CD8-positive, alpha-beta memory T cell (primary cell): ENCODE measurements at places on chromosomes 16 and 17. TPM values are rescaled to one million over a fixed set of nuclear protein-coding genes. Genes with fewer than 3 reads are reported as not detected.

DNA sequence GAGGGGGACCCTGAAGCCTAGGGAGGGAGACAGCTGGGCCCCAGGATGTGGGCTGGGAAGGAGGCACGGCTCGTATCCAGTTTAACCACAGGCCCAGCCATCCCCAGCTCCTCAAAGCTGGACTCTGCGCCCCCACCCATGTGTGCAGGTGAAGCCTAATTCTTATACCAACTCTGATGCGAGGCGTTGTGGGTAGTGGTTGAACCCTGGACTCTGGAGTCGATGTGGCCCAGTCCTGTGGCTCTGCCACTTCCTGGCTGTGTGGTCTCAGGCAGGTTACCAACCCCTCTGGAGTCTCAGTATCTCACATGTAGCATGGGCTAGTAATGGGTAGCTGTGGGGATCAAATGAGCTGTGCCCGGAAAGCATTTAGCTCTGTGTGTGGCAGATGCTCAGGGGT lies 60.4 kb upstream of the TOB1 start:
- H3K27me3 ChIP-seq = no peaks in the 10 kb centered on the region
- H3K27ac ChIP-seq = no peak overlapping the region
- no peak overlapping the region for H3K4me3 ChIP-seq
- DNase-seq = no peak

C16orf74 gene
- 1.3 TPM for total RNA-seq

- DNase-seq = no peak
- H3K4me1 ChIP-seq = peaks cover 44% of the 10 kb centered on the region
- peaks cover 7% of the 10 kb centered on the region for H3K36me3 ChIP-seq
- peak overlapping the region; percentile 73 for H3K27ac ChIP-seq
- H3K4me3 ChIP-seq = peak overlapping the region; percentile 74
These were observed 873 bp downstream of the USP10 start for GRCh38 chr16:84700446-84701300.

- H3K27ac ChIP-seq = no peak overlapping the region
- no peak for DNase-seq
- no peaks in the 10 kb centered on the region for H3K27me3 ChIP-seq
These were observed 3.6 kb downstream of the COG1 start for GRCh38 chr17:73196500-73196899.

GRB7 gene
- not detected for total RNA-seq

KNOP1 gene
- total RNA-seq = 30.7 TPM

KRT31 gene
- not detected for total RNA-seq

DNA sequence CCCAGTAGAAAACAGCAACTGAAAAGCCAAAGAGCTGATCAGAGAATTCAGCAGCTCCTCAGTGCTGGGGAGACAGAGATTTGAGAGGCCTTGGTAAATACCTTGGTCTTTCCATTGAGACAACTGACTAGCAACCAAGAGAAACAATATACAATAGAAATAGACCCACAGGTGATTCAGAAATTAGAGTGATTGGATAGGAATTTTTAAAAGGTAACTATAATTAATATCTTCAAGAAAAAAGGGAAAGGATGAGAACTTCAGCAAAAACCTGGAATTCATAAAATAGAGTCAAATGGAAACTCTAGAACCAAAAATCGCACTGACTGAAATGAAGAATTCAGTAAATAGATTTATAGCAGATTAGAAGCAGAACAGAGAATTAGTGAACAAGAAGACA lies 32.5 kb upstream of the ITGAX start:
- H3K27ac ChIP-seq = no peak overlapping the region
- no peaks in the 10 kb centered on the region for H3K4me1 ChIP-seq
- DNase-seq = no peak
- no peak overlapping the region for H3K4me3 ChIP-seq
- H3K36me3 ChIP-seq = no peaks in the 10 kb centered on the region

KRTAP9-2 gene
- total RNA-seq = not detected

DNA sequence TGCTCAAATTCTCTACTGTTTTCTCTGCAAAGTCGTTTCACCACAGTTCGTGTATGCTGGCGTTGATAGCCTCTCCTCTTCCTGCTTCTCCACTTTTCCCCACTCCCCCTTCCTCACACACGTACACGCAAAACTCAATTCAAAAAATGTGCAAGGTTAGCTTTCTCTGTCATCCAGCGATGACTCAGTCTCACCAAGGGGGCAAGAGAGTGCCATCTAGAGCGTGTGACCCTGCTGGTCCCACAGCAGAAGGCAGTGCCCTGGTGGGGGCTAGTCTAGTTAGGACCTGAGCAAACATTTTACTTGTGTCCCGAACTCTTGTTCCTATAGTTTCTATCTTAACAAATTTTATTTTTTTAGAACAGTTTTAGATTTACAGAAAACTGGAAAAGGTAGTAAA lies 121.2 kb upstream of the CHMP6 start:
- peaks cover 5% of the 10 kb centered on the region for H3K36me3 ChIP-seq
- no peak for DNase-seq
- no peak overlapping the region for H3K27ac ChIP-seq
- H3K4me1 ChIP-seq = peaks cover 41% of the 10 kb centered on the region
- H3K4me3 ChIP-seq = no peak overlapping the region

- DNase-seq = peak; percentile 44
- H3K27me3 ChIP-seq = no peaks in the 10 kb centered on the region
- H3K27ac ChIP-seq = peak overlapping the region; percentile 35
- peaks cover 51% of the 10 kb centered on the region for H3K36me3 ChIP-seq
- peaks cover 64% of the 10 kb centered on the region for H3K4me1 ChIP-seq
These were observed 46.3 kb upstream of the ICAM2 start for GRCh38 chr17:64066716-64067115.

HAS3 gene
- total RNA-seq = 0.62 TPM

ZNF213 gene
- 10.4 TPM for total RNA-seq

FBXL16 gene
- 11.1 TPM for total RNA-seq

DNA sequence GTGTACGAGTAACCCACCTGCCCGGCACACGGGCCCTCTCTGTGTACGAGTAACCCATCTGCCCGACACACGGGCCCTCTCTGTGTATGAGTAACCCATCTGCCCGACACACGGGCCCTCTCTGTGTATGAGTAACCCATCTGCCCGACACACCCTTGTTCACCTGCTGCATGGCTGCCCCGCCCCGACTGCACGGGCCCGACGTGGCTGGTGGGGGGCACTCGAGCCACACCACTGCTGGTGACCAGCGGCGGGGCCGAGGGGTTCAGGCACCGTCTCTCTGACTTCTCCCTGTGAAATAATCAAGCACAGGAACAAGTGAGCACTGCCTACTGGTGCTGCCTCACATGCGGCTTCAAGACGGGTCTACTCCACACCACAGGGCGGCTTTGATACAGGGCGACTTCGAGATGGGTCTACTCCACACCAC lies 22.1 kb downstream of the MAP1LC3B start:
- H3K36me3 ChIP-seq = no peaks in the 10 kb centered on the region
- H3K4me3 ChIP-seq = no peak overlapping the region
- no peak for DNase-seq

ZC3H7A gene
- 54.2 TPM for total RNA-seq

TMIGD1 gene
- total RNA-seq = not detected

TBC1D3K gene
- total RNA-seq = not detected

GRCh38 chr16:87945351-87946042 lies 5.7 kb upstream of the BANP start:
- H3K36me3 ChIP-seq = no peaks in the 10 kb centered on the region
- H3K27me3 ChIP-seq = no peaks in the 10 kb centered on the region
- DNase-seq = no peak
- H3K27ac ChIP-seq = no peak overlapping the region
- no peak overlapping the region for H3K4me3 ChIP-seq
- H3K4me1 ChIP-seq = no peaks in the 10 kb centered on the region

DOC2B gene
- total RNA-seq = 0.13 TPM

SP2 gene
- total RNA-seq = 22.1 TPM

DNA sequence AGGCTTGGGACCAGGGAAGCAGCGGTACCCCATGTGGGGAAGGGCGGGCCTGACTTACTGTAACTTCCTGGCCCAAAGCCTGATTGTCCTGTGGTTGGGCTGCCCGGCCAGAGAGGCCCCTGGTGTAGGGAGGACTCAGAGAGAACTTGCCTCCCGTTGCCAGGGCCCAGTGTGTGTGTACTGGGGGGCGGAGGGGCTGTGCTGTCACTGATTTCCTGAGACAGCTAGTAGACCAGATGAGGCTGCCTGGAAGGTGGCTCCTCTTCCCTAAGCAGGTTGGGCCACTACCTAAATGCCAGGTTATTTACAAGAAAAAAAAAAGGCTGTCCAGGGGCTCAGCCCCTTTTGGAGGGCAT lies 16.7 kb downstream of the SOCS3 start:
- H3K27me3 ChIP-seq = no peaks in the 10 kb centered on the region
- no peaks in the 10 kb centered on the region for H3K36me3 ChIP-seq
- H3K4me1 ChIP-seq = peaks cover 86% of the 10 kb centered on the region
- peak overlapping the region; percentile 54 for H3K4me3 ChIP-seq

- no peak overlapping the region for H3K4me3 ChIP-seq
- H3K27me3 ChIP-seq = no peaks in the 10 kb centered on the region
- peaks cover 11% of the 10 kb centered on the region for H3K36me3 ChIP-seq
- H3K4me1 ChIP-seq = no peaks in the 10 kb centered on the region
These were observed 29.0 kb downstream of the FCSK start for GRCh38 chr16:70483426-70483825.

SLC6A2 gene
- not detected for total RNA-seq

DNA sequence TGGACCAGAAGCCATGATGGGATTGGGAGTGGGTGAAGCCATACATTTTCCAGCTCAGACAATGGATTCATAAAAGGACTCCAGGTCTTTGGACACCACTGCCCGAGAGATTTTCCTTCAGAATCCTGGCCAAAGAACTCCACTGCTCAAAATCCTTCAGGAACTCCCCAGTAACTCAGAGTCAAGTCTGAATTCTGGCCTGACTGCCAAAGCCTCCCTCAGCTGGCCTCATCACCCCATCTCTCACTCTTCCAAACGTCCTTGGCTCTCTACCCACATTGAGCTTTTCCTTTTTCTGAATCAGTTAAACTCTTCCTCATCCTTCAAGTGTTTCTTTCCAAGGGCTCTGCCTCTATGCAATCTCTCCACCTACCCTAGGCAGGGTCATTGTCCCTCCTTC lies 1.2 kb upstream of the SEPTIN1 start:
- peak; percentile 4 for DNase-seq
- H3K27me3 ChIP-seq = no peaks in the 10 kb centered on the region
- H3K4me3 ChIP-seq = peak overlapping the region; percentile 23
- no peaks in the 10 kb centered on the region for H3K36me3 ChIP-seq
- no peak overlapping the region for H3K27ac ChIP-seq
- peaks cover 51% of the 10 kb centered on the region for H3K4me1 ChIP-seq

- H3K27me3 ChIP-seq = no peaks in the 10 kb centered on the region
- no peaks in the 10 kb centered on the region for H3K36me3 ChIP-seq
- DNase-seq = no peak
- no peak overlapping the region for H3K27ac ChIP-seq
- H3K4me3 ChIP-seq = no peak overlapping the region
These were observed 25.4 kb upstream of the RHOT1 start for GRCh38 chr17:32116937-32117336.

CDK5RAP3 gene
- 178 TPM for total RNA-seq

DNA sequence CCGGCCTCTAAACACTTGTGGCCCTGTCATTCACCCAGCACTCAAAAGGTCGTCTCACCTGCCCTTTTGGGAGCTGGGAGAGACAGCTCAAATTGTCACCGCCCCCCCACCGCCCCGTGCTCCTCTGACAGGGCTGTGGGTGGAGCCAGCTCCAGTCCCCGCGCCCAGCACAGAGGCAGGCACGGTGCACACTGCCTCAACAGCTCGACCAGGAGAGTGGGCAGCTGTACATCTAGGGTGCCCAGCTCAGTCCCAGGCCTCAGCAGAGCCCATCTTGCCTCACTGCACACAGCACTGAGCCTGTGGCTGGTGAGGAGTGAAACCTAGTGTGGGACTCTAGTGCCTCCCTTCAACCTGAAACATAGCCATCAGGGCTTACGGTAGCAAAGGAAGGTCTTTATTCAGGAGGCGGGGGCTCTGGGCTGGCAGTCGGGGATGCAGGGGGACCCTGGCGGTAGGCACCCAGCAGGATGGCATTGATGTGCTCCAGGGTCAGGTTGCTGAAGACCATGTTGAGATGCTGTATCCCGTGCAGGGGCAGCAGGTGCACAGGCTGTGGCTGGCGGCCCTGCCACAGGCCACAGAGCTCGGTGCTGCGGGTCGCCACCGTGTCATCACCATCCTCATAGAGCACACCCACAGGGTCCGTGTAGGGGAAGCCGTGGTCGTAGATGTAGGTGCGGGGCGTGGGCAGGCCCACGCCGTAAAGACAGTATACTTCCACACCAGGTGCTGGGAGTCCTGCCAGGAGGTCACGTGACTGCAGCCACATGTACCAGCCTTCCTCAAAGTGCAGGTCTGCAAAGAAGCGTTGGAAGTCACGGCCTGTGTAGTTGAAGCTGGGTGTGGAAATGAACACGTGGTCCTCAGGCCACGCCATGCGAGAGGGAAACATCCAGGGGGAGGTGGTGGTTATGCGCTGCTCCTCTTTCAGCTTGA lies 3.1 kb upstream of the PSMB10 start:
- H3K27me3 ChIP-seq = no peaks in the 10 kb centered on the region
- peak; percentile 26 for DNase-seq
- H3K36me3 ChIP-seq = peaks cover 6% of the 10 kb centered on the region
- H3K4me1 ChIP-seq = peaks cover 46% of the 10 kb centered on the region
- H3K27ac ChIP-seq = no peak overlapping the region

KRT12 gene
- not detected for total RNA-seq

GRCh38 chr17:62967205-62967529 lies 1.1 kb downstream of the TANC2 start:
- no peak overlapping the region for H3K27ac ChIP-seq
- H3K4me1 ChIP-seq = peaks cover 22% of the 10 kb centered on the region
- H3K36me3 ChIP-seq = no peaks in the 10 kb centered on the region

- H3K4me3 ChIP-seq = peak overlapping the region; percentile 1
- no peaks in the 10 kb centered on the region for H3K27me3 ChIP-seq
- no peak overlapping the region for H3K27ac ChIP-seq
- DNase-seq = no peak
- peaks cover 62% of the 10 kb centered on the region for H3K4me1 ChIP-seq
These were observed 30.9 kb downstream of the XPO6 start for GRCh38 chr16:28180655-28181460.

DNA sequence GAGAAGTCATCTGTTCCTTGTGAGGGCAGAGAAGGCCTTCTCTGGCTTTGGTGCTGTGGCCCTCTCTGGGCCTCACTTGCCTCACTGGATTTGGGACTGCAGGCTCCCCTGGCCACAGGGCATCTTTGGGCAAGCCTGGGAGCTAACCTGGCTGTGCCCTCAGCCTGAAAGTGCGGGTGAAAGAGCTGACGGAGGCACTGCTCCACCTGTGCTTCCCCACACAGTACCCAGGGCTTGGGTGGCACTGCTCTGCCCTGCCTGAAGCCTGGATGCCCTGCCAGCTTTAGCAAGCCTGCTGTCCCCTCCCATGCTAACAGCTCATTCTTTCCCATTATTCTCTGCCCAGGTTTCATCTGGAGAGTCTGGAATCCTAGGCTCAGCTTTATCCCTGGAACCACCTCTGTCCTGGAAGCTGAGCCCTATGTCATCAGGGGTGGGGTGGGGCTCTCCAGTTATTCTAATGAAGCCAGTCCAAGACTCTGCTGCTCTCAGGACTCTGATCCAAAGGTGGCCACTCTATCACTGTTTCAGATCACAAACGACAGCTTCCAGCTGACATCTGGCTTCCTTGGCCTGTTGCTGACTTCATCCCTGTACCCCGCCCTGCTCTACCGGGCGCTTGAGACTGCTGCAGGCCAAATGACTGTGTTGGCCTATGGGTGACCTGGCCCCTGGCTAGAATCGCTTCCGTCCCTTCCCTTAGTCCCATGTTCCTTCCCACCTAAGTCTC lies 29.3 kb downstream of the HIC1 start:
- H3K27me3 ChIP-seq = no peaks in the 10 kb centered on the region
- peaks cover 13% of the 10 kb centered on the region for H3K36me3 ChIP-seq
- H3K4me1 ChIP-seq = peaks cover 23% of the 10 kb centered on the region
- no peak for DNase-seq
- H3K27ac ChIP-seq = no peak overlapping the region
- H3K4me3 ChIP-seq = no peak overlapping the region

- no peaks in the 10 kb centered on the region for H3K27me3 ChIP-seq
- H3K4me3 ChIP-seq = no peak overlapping the region
- no peak for DNase-seq
- no peaks in the 10 kb centered on the region for H3K36me3 ChIP-seq
- H3K4me1 ChIP-seq = peaks cover 32% of the 10 kb centered on the region
- peak overlapping the region; percentile 29 for H3K27ac ChIP-seq
These were observed 46.3 kb downstream of the PRKCA start for GRCh38 chr17:66348584-66349165.
